ENCODE measurements at places on chromosomes 13 and 19.

- DNase-seq: no peak
Measured at GRCh38 chr19:18049385-18049784, 37.3 kb downstream of the IL12RB1 start.

GRCh38 chr19:10226376-10227025 is 4.6 kb downstream of the S1PR2 start:
- DNase-seq: peak; percentile 93

DNA sequence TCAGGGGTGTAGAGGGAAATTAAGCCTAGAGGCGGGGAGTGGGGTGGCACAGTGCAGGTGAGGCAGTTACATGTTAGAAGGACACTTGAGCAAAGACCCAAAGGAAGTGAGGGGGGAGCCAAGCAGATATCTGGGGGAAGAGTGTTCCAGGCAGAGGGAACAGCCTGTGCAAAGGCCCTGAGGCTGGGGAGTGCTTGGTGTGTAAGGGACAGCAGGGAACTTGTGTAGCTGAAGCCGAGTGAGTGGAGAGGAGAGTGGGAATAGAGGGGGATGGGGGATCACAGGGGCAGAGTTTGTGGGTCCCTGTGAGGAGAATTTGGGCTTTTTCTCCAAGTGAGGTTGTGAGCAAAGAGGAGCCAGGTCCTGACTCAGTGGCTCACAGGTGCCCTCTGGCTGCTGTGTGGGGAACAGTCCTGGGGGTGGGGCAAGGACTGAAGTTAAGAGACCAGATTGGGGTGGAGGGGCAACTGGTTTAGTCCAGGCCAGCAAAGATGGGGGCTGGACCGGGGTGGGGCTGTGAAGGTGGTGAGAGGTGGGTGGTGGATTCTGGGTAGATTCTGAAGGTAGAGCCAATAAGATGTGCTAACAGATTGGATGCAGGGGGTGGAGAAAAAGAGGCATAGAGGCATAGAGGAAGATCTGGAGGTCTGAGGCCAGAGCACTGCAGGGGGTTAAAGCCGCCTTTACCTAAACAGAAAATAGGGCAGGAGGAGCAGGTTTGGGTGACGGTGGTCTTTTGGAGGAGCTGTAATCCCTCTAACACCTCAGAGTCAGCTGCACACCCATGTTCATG is 75.3 kb downstream of the CACNA1A start:
- peak; percentile 19 for DNase-seq

GRCh38 chr19:19399733-19400433 is 5.6 kb upstream of the GATAD2A start:
- peak; percentile 47 for DNase-seq

GRCh38 chr13:111658145-111659100 is 338.0 kb downstream of the TEX29 start:
- no peak for DNase-seq

Measured in HFF-Myc (cell line).